Activated CD4-positive, alpha-beta T cell treated with anti-CD3 and anti-CD28 coated beads for 4 hours (primary cell): ENCODE measurements at places on chromosomes 5 and 9.

DNA sequence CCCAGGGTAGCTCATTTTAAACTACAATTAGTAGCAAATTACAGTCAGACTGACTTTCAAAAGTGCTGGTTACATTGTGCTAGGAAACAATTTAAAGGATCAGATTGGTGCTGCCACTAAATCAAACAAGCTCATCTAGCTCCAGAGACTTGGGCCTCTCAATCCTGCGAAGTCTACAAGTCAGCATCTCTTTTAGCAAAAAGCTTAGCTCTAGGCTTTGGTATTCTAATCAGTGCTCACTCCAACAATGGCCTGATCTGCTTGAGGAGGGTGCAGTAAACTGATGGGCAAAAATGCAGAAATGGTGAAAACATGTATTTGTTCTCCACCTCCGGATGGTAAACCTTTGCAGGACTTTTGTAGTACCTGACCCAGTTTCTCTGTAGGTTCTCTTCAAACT, 47.0 kb upstream of the SEMA6A start:
- DNase-seq: no peak

DNA sequence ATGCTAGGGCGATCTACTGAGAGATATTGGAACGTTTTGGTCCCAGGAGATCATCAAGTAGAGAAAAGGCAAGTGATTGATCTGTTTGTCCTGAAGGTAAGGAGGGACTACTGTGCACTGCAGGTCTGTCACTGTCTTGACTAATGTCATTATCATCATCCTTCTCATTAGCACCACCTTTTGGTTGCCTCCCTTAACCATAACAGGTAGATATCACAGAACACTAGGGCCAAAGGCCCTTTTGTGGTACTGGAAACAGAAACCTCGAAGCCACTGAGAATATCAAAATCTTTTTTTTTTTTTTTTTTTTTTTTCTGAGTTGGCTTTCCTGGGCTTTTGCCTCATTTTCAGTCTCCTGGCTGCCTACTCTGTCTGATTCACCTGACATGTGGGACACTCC, 134.0 kb downstream of the KCTD16 start:
- no peak for DNase-seq

DNA sequence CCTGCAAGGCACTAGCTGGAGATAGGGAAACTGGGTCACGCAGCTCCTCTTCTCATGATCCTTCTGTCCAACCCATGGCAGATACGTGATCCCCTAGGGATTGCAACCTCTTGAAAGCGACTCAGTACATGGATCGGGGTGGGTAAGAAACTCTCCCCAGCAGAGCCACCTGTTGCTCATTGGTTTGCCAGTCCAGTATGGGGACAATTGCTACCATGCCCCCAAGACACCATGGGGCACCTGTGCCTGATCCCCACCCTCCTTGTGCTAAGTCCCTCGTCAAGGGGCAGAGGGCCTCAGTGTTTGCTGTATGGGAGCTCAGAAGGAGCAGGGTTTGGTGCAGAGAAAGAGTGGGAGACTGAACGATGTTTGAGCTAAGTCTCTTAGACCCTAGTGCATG, 500.9 kb downstream of the ENC1 start:
- no peak for DNase-seq

GRCh38 chr9:32326146-32326545, 58.3 kb upstream of the ACO1 start:
- no peak for DNase-seq
